ENCODE measurements at places on chromosomes 6 and 20. TPM values are rescaled to one million over a fixed set of nuclear protein-coding genes. Genes with fewer than 3 reads are reported as not detected.

Gene LHFPL5
- 0.71 TPM for total RNA-seq

DNA sequence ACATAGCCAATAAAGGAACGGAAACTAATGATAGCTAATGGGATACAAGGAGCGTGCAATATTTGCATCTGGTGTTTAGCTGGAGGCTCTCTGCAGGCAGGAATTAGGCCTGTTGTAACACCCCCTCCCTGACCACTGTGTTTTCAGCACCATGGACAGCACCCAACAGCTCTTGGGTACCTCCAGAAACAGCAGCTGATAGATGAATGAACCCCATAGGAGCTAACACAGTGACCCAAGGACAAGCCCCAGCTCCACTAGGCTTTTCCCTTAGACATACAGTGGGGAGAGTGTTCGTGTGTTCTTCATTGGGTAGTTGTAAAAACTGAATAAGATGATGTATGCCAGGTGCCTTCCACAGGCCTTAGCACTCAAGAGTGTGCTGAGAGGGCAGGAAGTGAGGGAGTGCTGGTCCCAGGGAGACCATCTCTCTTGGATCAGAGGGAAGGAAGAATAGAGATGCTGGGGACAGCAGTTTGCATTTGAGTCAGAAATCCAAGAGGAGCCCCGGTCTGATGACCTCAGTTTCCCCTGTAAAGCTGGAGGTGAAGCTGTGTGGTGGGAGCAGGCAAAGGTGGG lies 161.3 kb downstream of the PHACTR3 start:
- no peak for DNase-seq

Gene PACRG
- 0.71 TPM for total RNA-seq

GRCh38 chr6:6843057-6843627 lies 254.6 kb downstream of the LY86 start:
- DNase-seq, result no peak

DNA sequence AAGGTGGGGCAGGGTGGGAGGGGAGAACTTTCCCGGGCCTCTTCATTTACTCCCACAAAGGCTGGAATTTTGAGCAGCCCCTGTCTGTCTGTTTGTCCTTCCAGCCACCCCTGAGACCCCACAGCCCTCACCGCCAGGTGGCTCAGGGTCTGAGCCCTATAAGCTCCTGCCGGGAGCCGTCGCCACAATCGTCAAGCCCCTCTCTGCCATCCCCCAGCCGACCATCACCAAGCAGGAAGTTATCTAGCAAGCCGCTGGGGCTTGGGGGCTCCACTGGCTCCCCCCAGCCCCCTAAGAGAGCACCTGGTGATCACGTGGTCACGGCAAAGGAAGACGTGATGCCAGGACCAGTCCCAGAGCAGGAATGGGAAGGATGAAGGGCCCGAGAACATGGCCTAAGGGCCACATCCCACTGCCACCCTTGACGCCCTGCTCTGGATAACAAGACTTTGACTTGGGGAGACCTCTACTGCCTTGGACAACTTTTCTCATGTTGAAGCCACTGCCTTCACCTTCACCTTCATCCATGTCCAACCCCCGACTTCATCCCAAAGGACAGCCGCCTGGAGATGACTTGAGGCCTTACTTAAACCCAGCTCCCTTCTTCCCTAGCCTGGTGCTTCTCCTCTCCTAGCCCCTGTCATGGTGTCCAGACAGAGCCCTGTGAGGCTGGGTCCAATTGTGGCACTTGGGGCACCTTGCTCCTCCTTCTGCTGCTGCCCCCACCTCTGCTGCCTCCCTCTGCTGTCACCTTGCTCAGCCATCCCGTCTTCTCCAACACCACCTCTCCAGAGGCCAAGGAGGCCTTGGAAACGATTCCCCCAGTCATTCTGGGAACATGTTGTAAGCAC lies 46.0 kb upstream of the TTPAL start:
- no peak for DNase-seq

DNA sequence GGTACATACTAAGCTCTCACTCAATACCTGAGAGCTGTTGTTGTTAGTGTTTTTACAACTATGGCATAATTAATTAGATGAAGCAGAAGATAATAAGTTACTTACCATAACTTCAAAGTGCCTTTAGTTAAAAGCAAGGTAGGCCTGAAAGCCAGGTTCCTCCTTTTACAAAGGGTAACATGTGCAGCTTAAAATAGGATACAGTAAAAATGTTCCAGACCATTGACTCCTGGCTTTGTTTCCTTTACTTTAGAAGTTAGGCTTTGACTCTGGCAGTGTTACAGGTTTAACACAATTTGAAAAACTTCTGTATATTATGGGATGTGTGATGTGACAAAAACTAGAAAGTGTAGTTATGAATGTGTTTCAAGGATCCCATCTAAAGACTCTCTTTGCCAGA lies 522.5 kb downstream of the EPM2A start:
- DNase-seq, result no peak

Gene DYNLT2
- total RNA-seq, result 1.5 TPM

DNA sequence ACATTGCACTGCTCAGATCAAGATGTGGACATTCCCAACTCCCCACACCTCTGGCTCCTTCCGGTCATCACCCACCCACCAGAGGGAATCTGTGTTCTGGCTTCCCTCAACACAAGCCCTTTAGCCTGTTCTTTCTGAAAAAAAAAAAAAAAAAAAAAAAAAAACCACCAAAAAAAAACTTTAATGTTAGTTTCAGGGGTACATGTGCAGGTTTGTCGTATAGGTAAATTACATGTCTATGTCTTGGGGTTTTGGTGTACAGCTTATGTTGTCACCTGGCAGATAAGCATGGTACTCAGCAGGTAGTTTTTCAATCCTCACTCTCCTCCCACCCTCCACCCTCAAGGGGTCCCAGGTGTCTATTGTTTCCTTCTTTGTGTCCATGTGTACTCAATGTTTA lies 135.8 kb upstream of the FOXA2 start:
- no peak for DNase-seq

GRCh38 chr20:56762829-56763228 lies 133.7 kb downstream of the TFAP2C start:
- no peak for DNase-seq

Gene CST4
- not detected for total RNA-seq

Gene SAMD5
- 4.0 TPM for total RNA-seq

GRCh38 chr20:37310951-37311350 lies 21.5 kb downstream of the MANBAL start:
- no peak for DNase-seq

Gene FAM217A
- not detected for total RNA-seq

DNA sequence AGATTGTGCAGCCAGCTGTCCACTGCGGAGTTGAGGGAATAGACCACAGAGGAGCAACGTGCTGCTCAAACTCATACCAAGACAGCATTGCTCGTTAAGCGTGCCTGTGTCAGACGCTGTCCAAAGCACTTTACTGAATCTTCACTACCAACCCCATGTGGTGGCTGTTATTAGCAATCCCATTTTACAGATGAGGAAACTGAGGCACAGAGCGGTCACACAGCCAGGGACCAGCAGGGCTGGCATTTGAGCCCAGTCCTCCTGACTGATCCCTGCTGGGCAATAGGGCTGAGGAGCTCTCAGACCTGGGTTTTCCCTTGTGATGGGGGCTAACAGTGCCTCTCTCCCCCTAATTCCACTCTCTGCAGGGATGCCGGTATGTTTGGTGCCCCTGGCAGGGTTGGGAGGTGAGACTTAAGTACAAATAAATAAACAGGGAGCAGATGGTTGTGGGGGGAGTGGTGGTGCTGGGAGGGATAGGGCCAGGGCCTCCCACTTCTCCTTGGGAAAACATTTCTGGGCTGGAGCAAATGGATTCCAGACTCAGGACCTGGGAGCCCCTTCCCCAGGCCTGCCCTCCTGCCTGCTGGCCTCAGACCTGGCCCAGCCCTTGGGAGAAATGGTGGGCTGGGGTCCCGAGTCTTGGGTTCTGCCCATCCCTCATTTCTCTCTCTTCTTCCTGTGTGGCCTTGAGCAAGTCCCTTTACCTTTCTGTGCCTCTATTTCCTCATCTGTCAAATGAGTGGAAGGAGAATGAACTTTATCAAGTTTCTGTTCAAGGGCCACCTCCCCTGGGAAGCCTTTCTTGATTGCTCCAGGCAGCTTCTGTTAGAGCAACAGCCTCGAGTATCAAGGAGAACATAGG lies 17.7 kb downstream of the SRXN1 start:
- no peak for DNase-seq

GRCh38 chr6:41097467-41098090 lies 24.8 kb downstream of the NFYA start:
- no peak for DNase-seq

Gene ZNF343
- total RNA-seq, result 12.0 TPM

- no peak for DNase-seq
These were observed 174.2 kb upstream of the THBS2 start for GRCh38 chr6:169427856-169428255.

Gene NOX3
- not detected for total RNA-seq

- DNase-seq, result no peak
These were observed 202.3 kb downstream of the DLL1 start for GRCh38 chr6:170088582-170088955.

Gene HDGFL1
- not detected for total RNA-seq

Gene MARCKS
- total RNA-seq, result 25.7 TPM

GRCh38 chr6:135062735-135063134 lies 8.1 kb upstream of the HBS1L start:
- no peak for DNase-seq

DNA sequence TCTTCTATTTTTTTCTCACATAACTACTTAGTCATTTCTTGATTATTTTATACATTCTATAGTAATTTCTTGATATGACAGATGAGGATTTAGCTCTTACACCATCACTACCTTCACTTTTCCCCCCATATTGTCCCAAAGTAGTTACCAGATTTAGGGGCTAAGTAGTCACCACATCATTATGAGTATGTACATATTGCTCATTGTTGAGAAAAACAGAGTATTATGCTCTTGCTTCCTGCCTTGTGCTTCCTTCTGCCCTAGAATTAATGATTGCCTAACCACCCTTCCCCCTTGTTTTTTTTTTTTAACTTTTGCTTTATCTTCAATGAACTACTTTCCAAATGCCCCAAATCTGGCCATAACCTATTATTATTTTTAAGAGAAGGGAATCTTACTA lies 6.8 kb upstream of the HLA-B start:
- no peak for DNase-seq

Gene HLA-G
- not detected for total RNA-seq

DNA sequence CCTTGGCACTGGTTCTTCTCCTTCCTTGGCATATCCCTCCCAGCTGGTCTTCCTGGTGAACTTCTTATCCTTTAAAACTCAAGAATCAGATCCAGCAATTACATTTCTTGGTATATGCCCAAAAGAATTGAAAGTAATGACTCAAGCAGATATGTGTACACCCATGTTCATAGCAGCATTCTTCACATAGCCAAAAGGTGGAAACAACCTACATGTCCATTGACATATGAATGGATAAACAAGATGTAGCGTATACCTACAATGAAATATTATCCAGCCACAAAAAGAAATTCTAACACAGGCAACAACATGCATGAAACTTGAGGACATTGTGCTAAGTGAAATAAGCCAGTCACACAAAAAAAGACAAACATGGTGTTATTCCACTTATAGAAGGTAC lies 103.7 kb upstream of the NT5E start:
- no peak for DNase-seq

DNA sequence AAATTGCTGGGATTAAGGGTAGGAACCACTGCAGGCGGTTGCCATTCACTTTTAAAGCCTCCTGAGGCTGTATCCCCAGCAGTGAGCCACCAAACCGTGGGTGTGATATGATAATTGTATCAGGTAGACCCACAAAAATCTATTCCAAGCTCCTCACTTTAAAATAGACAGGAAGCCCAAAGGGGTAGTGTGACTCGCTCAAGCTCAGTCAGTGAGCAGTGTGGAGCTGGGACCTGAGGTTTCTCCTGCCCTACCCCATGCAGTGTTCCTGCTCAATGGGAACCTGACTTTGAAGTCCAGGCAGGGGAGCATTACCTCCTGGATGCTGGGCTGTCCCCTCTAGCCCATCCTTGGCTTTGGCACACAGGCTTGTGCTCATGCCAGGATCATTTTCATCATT lies 14.9 kb upstream of the MAPRE1 start:
- no peak for DNase-seq

GRCh38 chr6:139982652-139983295 lies 608.3 kb upstream of the CITED2 start:
- DNase-seq, result no peak

Gene GJA10
- not detected for total RNA-seq

Gene SLC17A9
- total RNA-seq, result 37.6 TPM

- DNase-seq, result no peak
These were observed 117.1 kb downstream of the GRM4 start for GRCh38 chr6:34028691-34029360.

Gene CRISP3
- not detected for total RNA-seq

GRCh38 chr20:40282541-40282940 lies 406.5 kb downstream of the MAFB start:
- no peak for DNase-seq

GRCh38 chr6:14306151-14306906 lies 188.8 kb downstream of the CD83 start:
- DNase-seq, result no peak

GRCh38 chr6:107800564-107801164 lies 23.4 kb downstream of the SCML4 start:
- no peak for DNase-seq

Gene KCNQ2
- total RNA-seq, result 86.5 TPM

Gene FNDC11
- 5.5 TPM for total RNA-seq

Gene ENPP1
- total RNA-seq, result 6.5 TPM

DNA sequence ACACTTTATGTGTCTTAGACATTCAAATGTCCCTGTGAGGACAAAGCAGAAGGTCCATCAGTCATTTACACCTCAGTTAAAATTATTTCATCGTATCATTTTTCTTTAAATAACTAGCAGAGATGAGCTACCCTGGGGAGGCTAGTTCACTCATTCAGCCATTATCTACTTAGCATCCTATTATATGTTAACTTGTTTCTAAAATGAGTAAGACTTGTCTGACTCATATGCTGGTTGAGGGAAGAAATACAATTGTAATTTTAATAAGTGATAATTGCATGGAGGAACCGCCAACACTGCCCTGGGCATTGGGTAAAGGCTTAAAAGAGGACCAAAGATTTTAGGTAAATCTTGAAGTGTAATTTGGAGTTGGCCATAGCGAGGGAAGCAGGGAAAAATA lies 12.4 kb upstream of the PTPRK start:
- DNase-seq, result no peak

Gene ABT1
- total RNA-seq, result 26.7 TPM

Gene RSPO3
- not detected for total RNA-seq

GRCh38 chr6:146861029-146861563 lies 262.3 kb downstream of the ADGB start:
- no peak for DNase-seq

Gene PFDN6
- 90.5 TPM for total RNA-seq

DNA sequence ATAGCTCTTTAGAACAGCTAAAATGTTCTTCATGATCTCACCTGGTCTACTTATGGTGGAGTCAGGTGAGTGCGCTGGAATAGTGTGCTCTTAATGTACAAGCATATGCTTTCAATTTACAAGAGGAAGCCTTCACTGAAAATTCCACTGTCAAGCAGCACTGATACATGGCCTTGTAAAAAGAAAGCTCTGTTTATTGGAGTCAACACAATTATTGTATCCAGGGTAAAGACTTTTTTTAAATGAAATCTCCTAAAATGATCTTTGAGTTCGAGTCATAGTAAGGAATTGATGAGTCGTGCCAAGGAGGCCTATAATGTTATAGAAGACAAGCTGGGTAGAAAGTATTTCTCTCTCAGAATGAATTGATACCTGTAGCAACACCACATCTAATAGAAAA lies 41.6 kb upstream of the CARMIL1 start:
- DNase-seq, result no peak

Gene PAK5
- not detected for total RNA-seq

Measured in HCT116 (cell line).